ENCODE measurements at places on chromosomes 2 and 18. TPM values are rescaled to one million over a fixed set of nuclear protein-coding genes. Genes with fewer than 3 reads are reported as not detected.

Gene LRRC30
- total RNA-seq: not detected

Gene GKN2
- not detected for total RNA-seq

Gene SERPINB3
- not detected for total RNA-seq

Gene SCN9A
- total RNA-seq: 1.1 TPM

DNA sequence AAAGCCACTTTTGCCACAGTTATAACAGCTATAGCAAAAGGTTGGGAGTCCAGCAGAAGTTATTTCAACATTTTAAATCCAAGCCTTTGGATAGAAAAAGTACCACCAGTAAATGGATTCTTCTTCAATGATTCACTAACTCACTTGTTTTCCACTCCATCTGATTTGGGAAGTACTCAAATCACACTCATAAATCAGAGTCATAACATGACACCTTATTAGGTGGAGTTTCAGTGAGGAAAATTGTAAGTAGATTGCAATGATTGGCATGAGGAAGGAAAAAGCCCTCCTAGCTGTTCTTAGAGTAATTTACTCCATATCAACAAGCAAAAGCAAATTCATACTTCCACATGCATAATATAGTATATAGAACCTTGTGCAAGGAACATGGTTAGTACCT lies 132.9 kb downstream of the NR4A2 start:
- no peak for DNase-seq

DNA sequence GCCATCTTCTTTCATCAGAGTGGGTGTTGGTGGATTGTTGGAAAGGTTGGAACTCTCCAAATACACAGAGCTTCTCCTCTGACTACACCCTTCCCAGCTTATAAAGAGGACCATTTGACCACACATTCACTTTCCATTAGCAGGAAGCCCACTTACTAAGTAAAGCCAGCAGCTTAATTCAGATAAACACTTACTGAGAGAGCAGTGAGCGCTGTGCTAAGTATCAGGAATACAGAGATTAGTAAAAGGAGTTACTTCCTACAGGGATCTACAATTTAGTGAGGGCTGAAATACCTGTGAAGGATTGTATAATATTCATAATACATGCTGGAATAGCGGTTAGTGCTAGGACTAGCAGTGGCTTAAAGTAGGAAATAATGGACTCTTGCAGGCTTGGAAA lies 343.0 kb downstream of the NYAP2 start:
- DNase-seq: no peak

Gene PFN4
- 0.43 TPM for total RNA-seq

- DNase-seq: no peak
Measured at GRCh38 chr18:39958876-39959275, 1996.2 kb upstream of the PIK3C3 start.

- DNase-seq: no peak
Measured at GRCh38 chr2:43233218-43234212, 7.1 kb upstream of the ZFP36L2 start.

DNA sequence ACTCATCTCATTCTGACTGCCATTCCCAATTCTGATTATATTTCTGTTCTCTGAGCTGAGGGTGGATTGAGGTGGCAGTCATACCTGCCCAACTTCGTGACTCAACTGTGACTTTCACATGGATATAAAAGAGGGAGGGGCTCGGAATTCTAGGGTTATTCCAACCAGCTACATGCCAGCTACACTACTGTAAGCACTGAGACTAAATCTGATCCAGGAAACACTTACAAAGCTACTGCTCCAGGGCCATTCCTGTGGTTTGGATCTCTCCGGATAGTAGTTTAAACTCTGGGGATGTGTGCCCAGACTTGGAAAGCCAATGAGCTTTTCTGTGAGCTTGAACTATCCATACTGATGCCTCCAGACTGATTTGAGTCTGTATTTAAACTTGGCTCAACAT lies 7.9 kb downstream of the MAP2 start:
- no peak for DNase-seq

Gene PRKAG3
- total RNA-seq: not detected

Gene POLR1B
- total RNA-seq: 20.1 TPM

GRCh38 chr2:197487385-197487784 lies 12.3 kb downstream of the HSPD1 start:
- DNase-seq: no peak

DNA sequence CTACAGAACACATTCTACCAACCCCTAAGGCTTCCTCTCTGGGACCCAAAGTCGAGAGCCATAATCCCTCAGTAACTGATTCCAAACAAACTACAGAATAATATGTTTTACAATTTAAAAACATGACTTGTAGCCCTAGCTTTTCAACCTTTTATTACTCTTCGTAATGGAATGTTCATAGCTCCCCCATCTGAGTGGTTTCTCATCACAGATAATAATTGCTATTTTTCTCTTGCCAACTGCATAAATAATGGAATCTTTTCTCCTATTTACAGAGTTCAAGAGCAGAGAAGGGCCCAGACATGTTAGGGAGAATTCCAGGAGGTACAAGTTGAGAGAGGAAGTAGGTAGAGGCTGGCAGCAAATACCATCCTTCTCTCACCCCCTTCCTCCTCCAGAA lies 59.9 kb upstream of the CERS6 start:
- no peak for DNase-seq

Gene ZBTB7C
- 0.15 TPM for total RNA-seq

- DNase-seq: no peak
Measured at GRCh38 chr18:58263055-58263957, 219.3 kb downstream of the NEDD4L start.

GRCh38 chr2:27973592-27973991 lies 83.1 kb downstream of the BABAM2 start:
- peak; percentile 4 for DNase-seq

Data from neural progenitor cell (in vitro differentiated cells).